ENCODE measurements at places on chromosomes 13 and 19.

DNA sequence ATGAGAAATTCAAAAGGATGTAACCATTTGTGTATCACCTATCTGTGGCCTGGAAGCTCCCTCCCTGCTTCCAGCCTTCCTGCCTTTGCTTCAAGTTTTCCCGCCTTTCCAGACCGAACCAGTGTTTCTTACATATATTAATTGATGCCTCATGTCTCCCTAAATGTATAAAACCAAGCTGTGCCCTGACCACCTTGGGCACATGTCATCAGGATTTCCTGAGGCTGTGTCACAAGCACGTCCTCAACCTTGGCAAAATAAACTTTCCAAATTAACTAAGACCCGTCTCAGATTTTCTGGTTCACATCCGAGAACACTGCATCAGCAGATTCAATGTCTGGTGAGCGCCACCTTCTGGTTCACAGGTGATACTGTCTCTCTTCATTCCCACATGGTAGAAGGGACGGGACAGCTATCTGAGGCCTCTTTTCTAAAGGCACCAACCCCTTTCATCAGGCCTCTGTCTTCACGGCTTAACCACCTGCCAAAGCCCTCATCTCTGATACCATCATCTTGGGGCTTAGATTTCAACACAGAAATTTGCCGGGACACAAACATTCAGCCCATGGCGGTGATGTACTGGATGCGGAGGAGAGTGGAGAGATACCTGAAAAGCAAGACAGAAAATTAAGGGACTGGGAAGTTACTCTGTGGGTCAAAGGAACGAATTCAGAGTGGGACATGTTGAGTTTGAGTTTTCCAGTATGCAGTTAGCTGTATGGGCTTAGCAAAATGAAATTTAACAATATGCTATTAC is 58.7 kb upstream of the PABPC3 start:
- peak; percentile 32 for DNase-seq

DNA sequence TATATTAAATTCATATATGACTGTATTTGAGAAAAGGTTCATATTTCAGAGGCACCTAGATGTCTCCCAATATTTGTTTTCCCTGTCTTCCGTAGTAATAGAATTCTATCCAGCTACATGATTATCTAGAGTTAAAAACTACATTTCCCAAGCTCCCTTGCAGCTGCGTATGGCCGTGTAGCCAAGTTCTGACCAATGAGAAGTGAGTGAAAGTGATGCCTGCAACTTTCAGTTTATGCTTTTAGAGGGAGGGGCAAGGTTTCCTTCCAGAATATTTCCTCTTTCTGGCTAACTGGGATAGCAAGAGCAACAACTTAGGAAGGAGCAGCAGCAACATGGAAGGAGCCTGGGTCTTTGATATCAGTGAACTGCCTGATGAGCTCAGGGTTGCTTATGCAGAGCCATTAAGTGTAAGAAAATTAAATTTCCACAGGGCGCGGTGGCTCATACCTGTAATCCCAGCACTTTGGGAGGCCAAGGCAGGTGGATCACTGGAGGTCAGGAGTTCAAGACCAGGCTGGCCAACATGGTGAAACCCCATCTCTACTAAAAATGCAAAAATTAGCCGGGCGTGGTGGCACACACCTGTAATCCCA is 23.2 kb upstream of the CYP2A13 start:
- DNase-seq: no peak

DNA sequence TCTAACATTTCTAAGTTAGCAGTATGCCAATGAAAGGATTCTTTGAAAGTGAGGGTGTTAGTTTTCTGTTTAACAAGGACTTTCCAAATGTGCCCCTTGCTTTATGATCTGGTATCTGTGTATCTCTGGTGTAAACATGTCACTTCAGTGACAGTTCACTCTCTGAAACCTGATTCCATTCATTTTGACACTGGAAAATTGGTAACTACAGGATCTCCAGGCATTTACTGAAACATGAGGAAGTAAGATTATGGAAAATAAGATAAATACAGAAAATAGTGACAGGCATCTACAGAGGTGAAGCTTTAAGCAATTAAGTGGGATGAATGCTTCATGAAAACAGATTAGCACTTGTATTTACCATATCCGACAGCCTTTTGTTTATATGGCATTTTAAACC is 101.6 kb upstream of the MYO16 start:
- no peak for DNase-seq

DNA sequence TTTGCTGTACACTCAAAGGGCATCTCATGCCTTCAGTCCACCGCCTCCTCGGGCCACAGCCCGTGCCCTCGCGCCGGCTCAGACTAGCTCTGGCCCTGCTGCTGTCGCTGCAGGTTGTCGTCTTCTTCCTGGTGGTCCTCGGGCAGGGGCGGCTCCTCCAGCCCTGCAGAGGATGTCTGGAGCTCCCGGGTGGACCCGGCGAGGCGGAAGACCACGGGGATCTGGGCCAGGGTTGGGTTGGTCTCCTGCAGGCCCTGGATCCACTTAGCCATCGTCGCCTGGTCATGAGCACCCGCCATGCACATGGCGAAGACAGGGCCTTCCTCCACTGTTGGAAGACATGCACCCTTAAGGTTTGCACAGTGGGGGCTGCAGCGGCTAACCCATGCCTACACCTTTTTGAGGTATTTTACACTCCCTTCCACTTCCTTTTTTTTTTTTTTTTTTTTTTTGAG is 489 bp upstream of the ZNF653 start:
- no peak for DNase-seq

GRCh38 chr19:2207991-2208860 is 27.9 kb downstream of the PLEKHJ1 start:
- DNase-seq: no peak

GRCh38 chr19:11435057-11435832 is at the start of the genes ODAD3 and PRKCSH:
Gene ODAD3 (minus strand): TSS chr19:11435121. CDS start chr19:11435016, 105 bp downstream.
Gene PRKCSH (plus strand): TSS chr19:11435635. CDS start chr19:11436118, 483 bp downstream.
- peak; percentile 96 for DNase-seq

GRCh38 chr19:58345558-58345957 is 7.7 kb downstream of the A1BG start:
- no peak for DNase-seq

- DNase-seq: no peak
These were observed 562.9 kb downstream of the MYO16 start for GRCh38 chr13:109192306-109192705.

DNA sequence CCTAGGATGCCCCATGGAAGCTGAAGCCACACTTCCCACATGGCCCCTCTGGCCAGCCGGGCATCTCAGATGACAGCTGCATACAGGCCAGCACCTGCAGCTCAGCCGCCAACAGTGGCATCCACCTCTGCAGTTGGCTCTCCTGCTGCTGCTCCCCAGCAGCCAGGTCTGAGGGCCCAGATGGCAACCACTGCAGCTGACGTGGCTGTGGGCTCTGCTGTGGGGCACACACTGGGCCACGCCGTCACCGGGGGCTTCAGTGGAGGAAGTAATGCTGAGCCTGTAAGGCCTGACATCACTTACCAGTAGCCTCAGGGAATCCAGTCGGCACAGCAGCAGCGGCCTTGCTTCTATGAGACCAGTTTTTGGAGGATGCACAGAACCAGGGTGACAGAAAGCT is 45.3 kb upstream of the LSM14A start:
- DNase-seq: no peak

DNA sequence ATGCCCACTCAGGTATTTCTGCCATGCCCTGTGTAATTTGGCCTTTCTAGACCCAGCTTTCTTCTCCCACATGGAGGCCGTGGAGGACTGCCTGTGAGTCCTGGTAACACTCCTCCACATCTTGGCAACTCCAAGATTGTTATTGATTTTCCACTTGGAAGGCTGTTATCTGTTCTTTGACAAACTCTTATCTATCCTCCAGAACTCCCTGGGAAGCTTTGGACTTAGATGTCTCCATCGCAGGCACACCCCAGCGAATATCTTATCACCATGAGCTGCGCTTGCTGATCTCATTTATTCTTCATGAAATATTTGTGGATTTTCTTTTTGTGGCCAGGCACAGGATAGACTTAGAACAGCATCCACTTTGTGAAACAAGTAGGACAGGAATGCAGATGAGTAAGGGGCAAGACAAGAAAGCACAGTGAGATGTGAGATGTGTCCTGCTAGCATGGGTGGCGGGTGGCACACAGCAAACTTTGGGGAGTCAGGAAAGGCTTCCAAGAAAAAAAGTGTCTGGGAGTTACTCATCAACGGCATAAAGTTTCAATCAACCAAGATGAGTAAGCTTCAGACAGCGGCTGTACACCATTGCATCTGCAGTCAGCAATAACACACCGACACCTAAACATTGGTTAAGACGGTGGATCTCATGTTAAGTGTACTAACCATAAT is 84.5 kb upstream of the IRS2 start:
- no peak for DNase-seq

GRCh38 chr19:4206818-4207484 is 22.4 kb upstream of the EBI3 start:
- DNase-seq: no peak

- no peak for DNase-seq
These were observed 179.2 kb downstream of the ABCC4 start for GRCh38 chr13:95122063-95122462.

DNA sequence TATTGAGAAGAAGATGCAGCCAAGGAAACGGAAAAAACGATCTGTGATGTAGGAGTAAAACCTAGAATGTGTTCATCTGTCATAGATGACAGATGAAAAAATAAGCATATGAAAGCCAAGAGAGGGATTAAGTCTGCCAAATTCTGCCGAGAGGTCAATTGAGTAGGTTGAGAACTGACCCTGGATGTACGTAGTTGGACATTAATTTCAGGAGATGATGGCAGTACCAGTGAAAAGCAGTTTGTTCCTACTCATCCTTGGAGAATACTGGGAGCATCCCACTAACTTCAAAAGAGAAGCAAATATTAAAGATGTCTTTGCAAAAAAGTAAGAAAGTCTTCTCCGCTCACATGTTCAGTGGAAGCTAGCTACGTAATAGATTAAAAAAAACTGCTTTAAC is 11.8 kb upstream of the FGF9 start:
- DNase-seq: no peak

- no peak for DNase-seq
These were observed 951 bp upstream of the MTUS2 start for GRCh38 chr13:28819046-28819730.

GRCh38 chr13:23418776-23419683 is 14.5 kb downstream of the SACS start:
- no peak for DNase-seq

DNA sequence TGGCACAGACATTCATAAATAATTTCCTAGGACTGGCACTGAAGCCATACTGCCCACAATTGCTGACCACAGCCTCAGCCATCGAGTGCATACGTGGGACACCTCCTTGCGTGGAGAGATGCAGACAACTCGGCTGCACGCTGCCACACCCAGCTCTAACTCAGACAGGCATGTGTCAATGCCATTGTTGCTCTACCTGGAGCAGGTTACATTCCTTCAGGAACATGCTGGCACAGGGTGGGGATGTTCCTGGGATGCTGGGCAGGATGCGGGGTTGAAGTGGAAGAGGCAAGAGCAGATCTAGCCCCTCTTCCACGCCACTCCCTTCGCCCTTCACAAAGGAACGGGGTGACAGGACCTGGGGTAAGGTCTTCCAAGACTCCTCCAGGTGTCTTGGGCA is 24.2 kb upstream of the SLC35E1 start:
- no peak for DNase-seq

Data from T follicular helper cell (primary cell).